ENCODE measurements at places on chromosomes 2 and 18.

GRCh38 chr2:190646780-190647522 lies 1.9 kb upstream of the NAB1 start:
- no peak for DNase-seq

DNA sequence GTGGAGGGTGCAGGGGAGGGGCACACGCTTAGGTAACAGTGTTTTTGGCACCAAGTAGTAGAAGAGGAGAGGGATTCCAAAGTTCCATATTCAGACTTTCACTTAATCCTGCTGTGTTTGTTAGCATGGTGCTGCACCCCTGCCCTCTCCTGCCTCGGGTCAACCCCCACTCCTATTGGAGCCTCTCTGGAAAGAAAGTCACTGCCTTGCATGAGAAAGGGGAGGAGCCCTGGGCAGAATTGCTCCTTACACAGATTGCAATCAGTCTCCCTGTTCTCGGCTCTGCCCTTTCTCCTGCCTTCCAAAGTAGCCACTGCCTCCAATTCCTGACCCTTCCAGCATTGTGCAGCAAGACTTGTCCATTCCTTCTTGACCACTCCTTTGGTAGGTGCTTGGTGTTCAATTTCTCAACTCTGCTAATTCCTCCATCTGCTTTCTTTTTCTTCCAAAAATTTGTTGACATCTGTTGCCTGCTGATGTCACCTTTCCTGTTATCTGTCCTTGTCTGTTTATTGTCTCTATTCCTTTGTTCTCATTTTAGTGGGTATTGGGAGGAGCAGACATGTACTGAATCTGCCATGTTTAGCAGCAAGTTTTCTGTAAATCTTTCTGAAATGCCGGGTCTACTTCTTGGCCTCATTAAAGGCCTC lies 225.4 kb downstream of the LOXHD1 start:
- no peak for DNase-seq

GRCh38 chr2:1501991-1502390 lies 88.7 kb downstream of the TPO start:
- no peak for DNase-seq

DNA sequence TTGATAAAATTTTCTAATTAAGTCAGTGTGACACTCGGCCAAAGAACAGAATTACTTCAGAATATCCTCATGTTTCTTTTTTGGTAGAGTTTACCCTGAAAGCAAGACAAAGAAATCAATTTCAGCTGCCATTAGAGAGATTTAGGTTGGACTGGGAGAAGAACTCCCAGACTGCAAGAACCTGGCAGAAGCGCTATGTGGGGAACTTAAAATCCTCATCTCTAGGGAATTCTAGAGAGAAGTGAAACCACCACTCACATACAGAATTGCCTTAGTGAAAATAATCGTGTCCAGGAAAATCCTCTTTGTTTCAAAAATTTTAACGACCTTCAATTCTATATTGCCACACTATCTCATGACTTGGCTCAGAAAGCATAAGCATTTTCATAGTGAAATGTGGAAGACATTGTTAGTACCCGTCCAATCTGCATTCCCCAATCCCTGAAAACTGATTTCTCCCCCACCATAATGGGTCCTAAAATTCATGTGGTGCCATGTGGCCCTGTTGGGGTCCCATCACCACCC lies 297.3 kb upstream of the MEIS1 start:
- no peak for DNase-seq
